ENCODE measurements at places on chromosomes 4 and X. TPM values are rescaled to one million over a fixed set of nuclear protein-coding genes. Genes with fewer than 3 reads are reported as not detected.
A peak's percentile ranks its signal among the peaks of the same experiment; 100 is the strongest.

The QDPR gene
- total RNA-seq: 20.0 TPM

The CAPN6 gene
- not detected for total RNA-seq

The XG gene
- not detected for total RNA-seq

The NEXMIF gene
- total RNA-seq: 0.86 TPM

- DNase-seq: no peak
- no peak overlapping the region for H3K27ac ChIP-seq
- H3K36me3 ChIP-seq: no peaks in the 10 kb centered on the region
- H3K4me1 ChIP-seq: no peaks in the 10 kb centered on the region
Measured at GRCh38 chr4:156615066-156615531, 356.5 kb downstream of the PDGFC start.

DNA sequence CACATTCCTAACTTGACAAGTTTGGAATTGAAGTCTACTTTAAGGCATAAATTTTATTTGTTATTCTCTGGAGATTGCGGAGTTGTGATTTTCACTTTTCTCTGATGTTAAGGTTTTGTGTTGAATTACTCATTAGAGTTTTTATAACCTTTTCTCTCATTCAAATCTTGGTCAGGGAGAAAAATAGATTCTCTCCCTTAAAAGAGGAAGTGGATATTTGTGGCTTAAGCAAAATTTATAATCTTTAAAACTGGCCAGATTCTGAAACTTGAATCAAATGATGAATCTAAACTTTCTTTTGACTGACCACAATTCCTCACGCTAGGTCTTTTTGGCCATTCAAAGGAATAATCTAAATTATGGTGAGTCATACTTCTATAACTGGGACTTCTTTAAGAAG, 361.4 kb downstream of the TEX13C start:
- DNase-seq: no peak
- no peaks in the 10 kb centered on the region for H3K36me3 ChIP-seq
- no peak overlapping the region for H3K27ac ChIP-seq
- no peak overlapping the region for H3K4me3 ChIP-seq
- no peaks in the 10 kb centered on the region for H3K4me1 ChIP-seq

GRCh38 chr4:186037692-186038658, 31.0 kb upstream of the TLR3 start:
- peak; percentile 50 for DNase-seq
- no peaks in the 10 kb centered on the region for H3K4me1 ChIP-seq
- no peaks in the 10 kb centered on the region for H3K36me3 ChIP-seq
- H3K4me3 ChIP-seq: no peak overlapping the region

All from activated CD8-positive, alpha-beta T cell treated with anti-CD3 and anti-CD28 coated beads, Interleukin-2, amount 10 ng/mL, durations not matched to agents 7 days and 5 days (primary cell).